GM23248 (cell line): ENCODE measurements at places on chromosomes 11 and 22. TPM values are rescaled to one million over a fixed set of nuclear protein-coding genes. Genes with fewer than 3 reads are reported as not detected.

CD3G gene
- not detected in 2 replicates for total RNA-seq

PLXNB2 gene
- 136 and 147 TPM in 2 replicates for total RNA-seq

CARD16 gene
- total RNA-seq = not detected in 2 replicates

PGR gene
- total RNA-seq = not detected in 2 replicates
